ENCODE measurements at places on chromosomes 5 and 9. TPM values are rescaled to one million over a fixed set of nuclear protein-coding genes. Genes with fewer than 3 reads are reported as not detected.

DNA sequence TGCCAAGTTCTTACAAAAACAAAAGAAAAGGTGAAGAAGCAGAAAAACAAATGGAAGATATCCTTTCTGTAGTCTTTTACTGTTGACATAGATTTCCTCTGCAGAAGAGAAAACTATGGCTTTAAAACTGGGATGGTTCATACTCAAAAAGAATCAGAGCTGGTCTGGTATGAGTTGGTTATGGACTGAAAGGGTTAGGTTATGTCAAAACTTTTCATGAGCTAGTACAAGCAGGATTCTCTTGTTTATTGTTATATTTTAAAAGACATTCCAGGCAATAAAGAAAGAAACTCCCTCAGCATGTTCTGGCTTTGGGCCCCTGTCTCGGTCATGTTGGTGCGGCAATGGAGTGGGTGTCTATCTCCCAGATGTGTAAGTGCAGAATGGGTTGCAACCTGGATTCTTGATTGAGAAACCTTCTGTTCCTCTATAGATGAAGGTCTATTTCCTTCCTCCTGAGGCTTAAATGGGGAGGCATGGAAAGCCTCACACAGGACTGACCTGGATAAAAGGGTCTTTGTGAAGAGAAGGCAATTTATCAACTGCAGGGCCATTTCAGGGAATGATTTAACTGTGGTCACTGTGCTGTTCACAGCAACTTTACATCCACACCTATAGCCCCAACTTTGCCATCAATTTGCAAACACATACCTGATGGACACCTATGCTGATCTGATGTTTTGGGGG, 209.6 kb upstream of the TNC start:
- DNase-seq = no peak

DNA sequence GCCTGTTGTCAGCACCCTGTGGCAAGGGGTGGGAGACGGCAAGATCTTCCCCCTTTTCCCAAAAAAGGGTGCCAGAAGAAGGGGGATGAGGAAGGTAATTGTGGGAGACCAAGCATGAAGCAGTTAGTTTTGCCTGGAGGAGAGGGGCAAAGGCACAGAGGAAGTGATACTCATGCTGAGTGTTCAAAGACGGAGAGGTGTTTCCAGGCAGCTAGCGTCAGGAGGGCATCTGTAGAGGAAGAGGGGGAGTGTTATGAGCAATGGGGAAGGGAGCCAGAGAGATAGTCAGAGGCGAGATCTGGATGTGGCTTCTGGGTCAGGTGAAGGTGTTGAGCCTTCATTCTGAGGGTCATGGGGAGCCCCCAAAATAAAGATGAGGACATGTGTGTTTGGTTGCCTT, 26.9 kb upstream of the ADAM19 start:
- no peak for DNase-seq

- no peak for DNase-seq
Measured at GRCh38 chr5:116091416-116091815, 6.6 kb downstream of the COMMD10 start.

- DNase-seq = no peak
Measured at GRCh38 chr9:89594811-89595550, 9.8 kb upstream of the GADD45G start.

DNA sequence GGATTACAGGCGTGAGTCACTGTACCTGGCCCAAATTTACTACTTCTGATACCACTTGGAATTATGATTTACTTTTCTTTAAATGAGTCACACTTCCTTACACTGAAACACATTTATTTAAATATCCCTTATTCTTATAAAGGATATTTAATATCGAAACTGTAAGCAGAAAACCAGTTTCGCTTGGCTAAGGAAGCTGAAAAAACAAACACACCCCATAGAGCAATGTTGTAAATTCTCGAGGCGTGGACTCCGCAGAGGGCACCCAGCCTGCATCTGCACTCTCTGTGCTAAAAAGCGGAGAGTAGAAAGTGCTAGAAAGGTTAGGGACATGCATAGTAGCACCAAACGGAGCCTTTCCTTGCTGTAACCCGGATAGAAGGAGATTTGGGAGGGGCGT, 86.5 kb downstream of the HMCN2 start:
- DNase-seq = no peak

DNA sequence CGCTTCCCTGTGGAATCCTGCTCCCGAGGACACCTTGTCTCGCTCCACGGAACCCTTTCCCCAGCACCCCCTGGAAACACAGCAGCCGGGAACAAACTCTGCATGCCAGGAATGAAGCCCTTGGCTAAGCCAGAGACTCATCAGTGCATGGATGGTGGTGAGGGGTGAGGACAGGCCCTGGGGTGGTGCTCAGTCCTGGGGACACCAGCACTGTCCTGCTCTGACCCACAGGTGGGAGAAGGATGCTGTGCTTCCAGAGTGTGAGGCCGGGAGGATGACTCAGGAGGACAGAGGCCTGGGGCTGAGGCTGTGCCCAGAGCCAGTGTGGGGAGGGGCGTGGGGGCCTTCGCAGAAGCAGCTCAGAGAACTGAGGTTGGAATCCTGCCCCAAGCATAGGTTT, 11.2 kb upstream of the EGR1 start:
- DNase-seq = no peak

DNA sequence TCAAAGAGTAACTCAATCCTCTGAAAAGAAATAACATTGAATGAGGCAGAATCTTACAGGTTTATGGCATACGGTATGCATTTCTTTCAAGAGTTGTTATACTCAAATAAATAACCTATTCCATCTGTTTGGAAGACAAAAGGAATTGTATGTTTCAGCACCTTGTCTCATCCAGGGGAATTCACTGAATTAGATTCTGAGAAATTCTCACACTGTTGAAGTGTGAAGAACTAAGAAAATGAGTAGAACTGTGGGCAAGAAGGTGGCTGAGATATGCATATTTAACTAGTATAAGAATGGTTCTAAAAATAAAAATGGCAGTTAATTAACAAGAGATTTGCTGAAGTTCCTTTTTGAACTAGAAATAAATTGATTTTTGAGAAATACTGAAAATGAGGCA, 279.3 kb upstream of the DAP start:
- DNase-seq = no peak

DNA sequence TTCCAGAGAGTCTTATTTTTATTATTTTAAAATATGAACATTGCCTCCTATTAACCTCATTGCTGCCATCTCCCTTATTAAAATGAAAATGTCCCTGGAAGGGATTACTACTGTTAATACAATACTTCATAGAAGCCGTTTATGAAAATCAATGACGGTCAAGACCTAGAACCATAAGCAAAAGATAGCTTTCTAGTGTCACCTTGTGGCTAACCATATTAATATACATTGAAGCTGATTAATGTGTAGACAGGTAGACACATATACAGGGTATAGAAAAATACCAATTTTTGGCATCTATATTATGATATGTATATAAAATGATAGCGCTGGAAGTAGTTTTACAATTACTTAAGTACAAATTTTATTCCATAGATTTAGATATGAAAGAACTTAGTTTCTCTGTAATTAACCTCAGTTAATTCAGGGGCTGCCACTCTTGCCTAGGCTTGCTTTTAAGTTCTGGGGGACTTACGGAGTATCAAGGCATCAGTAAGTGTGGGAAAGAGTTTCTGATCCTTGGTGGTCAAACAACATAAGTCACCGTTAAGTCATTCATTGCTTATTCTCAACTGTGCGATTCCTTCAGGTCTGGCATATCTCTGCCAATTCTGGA, 2.5 kb upstream of the YTHDC2 start:
- no peak for DNase-seq

DNA sequence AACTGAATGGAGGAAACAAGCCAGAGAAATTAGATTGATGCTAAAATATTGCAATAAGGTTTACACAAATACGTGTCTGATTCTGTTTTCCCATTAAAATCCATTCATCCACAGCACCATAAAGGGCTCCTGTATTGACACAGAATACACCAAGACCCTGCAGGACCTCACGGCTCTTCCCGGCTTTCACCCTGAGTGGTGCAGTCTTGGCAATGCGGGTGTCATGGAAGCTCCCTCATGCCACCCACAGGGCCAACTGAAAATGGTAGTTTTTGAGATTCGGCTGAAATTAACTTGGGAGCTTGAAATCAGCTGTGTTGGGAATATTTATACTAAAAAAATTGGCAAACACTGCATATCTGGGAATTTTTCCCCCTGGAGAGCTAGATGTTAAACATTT, 17.3 kb upstream of the EXOC3 start:
- no peak for DNase-seq

DNA sequence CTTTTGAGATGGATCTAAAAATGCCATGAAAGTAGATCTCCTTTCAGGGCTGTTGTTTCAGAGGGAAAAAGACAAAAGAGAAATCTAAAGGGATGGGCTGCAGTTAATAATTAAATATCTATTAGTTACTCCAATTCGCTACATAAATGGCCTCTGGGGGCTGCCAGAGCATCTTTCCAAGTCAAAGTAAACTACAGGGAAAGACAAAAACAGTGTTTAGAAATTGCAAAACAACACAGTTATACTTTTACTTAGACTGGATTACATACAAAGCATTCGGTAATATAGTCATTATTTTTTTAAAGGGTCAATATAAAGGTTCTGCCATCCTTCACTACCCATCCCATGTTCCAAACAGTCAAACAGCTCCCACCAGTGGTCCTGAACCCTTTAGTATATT, 853.5 kb upstream of the DMAC1 start:
- DNase-seq = no peak

Gene ANKRD34B
- not detected for polyA plus RNA-seq

DNA sequence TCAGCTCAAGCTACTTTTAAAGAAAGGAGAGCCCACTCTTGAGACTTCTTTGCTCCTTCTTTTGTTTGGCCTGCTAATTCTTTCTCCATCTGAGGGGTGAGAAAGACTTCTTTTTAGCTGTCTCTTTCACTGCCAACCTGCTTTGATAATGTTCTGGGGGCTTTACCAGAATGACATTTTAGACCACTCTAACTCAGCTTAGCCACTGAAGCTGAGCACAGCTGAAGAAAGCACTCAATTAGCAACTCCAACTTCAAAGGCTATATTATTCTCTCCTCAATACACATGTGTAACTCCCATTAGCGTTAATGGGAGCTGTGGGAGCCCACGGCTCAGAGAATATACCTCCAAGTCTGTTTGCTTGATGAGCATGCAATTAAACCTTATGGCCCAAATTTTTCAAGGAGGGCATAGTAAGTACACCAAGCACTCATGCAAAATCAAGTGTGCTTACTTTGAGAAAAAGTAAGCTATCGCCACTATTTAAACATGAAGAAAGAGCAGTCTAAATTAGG, 815.4 kb upstream of the DMAC1 start:
- DNase-seq = no peak

- DNase-seq = peak; percentile 22
Measured at GRCh38 chr9:2727966-2728613, 10.8 kb downstream of the KCNV2 start.

GRCh38 chr5:157271740-157272271, 5.9 kb downstream of the CYFIP2 start:
- peak; percentile 23 for DNase-seq

Gene SLC36A2
- not detected for polyA plus RNA-seq

- DNase-seq = peak; percentile 92
Measured at GRCh38 chr9:136740971-136741882, 1.5 kb downstream of the LCN10 start.

Gene DEPDC1B
- polyA plus RNA-seq = 15.3 TPM

DNA sequence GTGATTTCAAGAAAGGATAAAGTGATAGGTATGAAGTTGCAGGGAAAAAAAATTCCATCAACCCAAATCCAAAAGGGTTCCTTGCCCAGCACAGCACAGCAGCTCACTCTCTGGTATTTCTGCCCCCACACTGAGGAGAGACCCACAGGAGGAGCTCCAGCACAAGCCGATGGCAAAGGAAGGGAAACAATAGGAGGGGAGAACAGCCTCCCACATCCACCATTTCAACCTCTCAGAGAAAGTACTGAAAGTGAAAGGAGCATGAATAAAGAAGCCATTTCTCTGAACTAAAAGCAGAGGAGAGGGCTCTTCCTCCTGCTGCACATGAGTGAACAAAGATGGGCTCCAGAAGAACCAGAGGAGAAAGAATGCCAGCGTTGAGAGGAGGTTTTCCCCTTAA, 54.9 kb upstream of the ZSWIM6 start:
- peak; percentile 43 for DNase-seq

- peak; percentile 83 for DNase-seq
Measured at GRCh38 chr5:110726249-110727024, at the start of gene TMEM232. Gene TMEM232, minus strand, starts transcription at chr5:110726671. Its CDS starts 59,319 bp downstream, at chr5:110667352.

Gene GNPDA1
- polyA plus RNA-seq = 117 TPM

Gene PCDHB15
- polyA plus RNA-seq = 3.0 TPM

Gene SPINK13
- polyA plus RNA-seq = not detected

Gene SV2C
- polyA plus RNA-seq = 3.0 TPM

GRCh38 chr5:179800696-179801201, 5.9 kb downstream of the MGAT4B start:
- DNase-seq = no peak

GRCh38 chr5:51599587-51599986, 216.3 kb downstream of the ISL1 start:
- no peak for DNase-seq

Gene PTTG1
- 35.6 TPM for polyA plus RNA-seq

- no peak for DNase-seq
Measured at GRCh38 chr5:90054612-90055011, 354.9 kb downstream of the CETN3 start.

GRCh38 chr9:3179711-3180110, 335.8 kb upstream of the PUM3 start:
- no peak for DNase-seq

- DNase-seq = no peak
Measured at GRCh38 chr5:72167804-72168203, 60.5 kb downstream of the MAP1B start.

Gene EQTN
- polyA plus RNA-seq = 0.34 TPM

- DNase-seq = no peak
Measured at GRCh38 chr5:172002310-172002709, 4.1 kb downstream of the FBXW11 start.

DNA sequence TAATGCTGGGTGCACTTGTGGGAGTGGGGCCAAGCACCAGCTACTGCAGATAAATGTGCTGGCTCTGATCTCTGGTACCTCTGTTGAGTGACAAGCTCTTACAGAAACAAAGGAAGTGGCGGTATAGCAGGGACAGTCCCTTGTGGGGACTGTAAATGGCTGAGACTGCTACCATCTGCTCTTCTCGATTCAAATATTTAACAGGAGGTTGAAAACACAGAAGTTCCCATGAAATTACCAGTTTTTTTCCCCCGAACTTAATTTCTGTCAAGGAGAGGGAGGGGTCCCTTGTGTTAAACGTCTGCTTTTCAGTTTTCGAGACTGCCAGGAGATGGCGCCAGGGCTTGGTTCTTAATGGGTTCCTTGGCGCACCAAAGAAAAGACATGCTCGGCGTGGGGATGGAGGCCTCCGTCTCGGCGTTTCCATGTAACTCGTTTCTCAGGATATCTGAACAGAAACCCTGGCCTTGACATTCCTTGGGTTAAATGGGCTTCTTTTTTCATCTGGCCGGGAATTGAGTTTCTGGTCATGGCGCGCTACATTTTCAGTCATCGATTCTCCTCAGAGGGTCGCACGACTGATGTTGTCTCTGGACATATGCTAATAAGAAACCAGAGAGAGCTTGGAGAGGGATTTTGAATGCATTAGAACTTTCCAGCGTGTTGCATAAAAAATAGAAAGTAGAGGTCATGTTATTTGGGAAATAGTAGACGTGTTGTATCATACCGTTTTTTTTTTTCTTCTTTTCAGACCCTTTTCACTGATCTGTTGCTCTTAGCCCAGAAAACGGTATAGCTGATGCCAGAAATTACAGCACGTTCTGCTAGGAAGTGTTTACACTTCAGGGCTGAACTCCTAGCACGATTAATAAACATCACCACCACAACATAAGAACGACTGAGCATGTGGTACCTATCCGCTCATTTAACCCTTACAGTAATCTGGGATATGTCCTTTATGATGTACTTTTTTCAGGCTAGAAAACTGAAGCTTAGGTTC, 64.0 kb downstream of the CARTPT start:
- DNase-seq = peak; percentile 43

All from large intestine (tissue), 12 donors.